ENCODE measurements at places on chromosomes 3 and 15.
A peak's percentile ranks its signal among the peaks of the same experiment; 100 is the strongest.

GRCh38 chr15:90660195-90660998 is 56.7 kb upstream of the BLM start:
- DNase-seq, result no peak

DNA sequence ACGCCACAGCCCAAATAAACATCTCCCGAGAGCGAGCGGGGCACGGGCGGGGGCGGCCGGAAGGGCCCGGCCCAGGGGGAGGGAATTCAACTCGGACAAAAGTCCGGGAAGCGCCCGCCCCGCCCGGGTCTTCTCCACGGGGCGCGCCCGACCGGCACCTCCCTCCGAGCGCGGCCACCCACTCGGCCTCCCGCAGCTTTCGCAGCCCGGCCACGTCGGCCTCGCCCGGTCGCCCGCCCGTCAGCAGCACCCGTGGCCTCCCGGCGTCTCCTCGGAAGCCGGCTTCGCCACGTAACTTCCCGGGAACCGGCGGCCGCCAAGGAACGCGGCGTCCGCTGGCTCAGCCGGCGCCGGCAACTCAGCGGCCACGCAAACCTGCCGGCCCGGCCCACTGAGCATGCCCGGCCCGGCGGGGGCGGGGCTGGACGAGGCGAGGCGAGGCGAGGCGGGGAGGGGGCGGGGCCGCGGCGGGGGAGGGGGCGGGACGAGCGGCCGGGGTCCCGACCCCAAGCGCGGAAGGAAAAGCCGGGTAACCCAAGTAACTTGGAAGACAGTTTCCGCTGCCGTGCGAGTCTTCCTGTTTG is at the start of gene TJP1:
TJP1 (minus strand) TSS at position 369 of the 584 bp plus-strand sequence. CDS start 440 bp downstream, outside the sequence.
- DNase-seq, result peak; percentile 42

- no peak for DNase-seq
Observed at GRCh38 chr3:24846286-24846860, 351.7 kb upstream of the THRB start.

GRCh38 chr15:41028853-41029252 is 75.6 kb downstream of the CHAC1 start:
- DNase-seq, result no peak

DNA sequence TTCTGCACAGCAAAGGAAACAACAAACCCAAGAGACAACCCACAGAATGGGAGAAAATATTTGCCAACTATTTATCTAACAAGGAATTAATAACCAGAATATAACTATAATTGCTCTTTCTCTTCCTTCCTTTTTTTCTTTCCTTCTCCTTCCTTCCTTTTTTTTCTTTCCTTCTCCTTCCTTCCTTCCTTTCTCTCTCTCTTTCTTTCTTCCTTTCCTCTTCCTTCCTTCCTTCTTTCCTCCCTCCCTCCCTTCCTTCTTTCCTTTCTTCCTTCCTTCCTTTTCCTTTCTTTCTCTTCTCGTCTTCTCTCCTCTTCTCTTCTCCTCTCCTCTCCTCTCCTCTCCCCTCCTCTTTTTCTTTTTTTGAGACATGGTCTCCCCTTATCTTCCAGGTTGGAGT is 345.4 kb upstream of the ARRDC4 start:
- no peak for DNase-seq

GRCh38 chr3:194376241-194376560 is 6.7 kb upstream of the LRRC15 start:
- DNase-seq, result no peak

DNA sequence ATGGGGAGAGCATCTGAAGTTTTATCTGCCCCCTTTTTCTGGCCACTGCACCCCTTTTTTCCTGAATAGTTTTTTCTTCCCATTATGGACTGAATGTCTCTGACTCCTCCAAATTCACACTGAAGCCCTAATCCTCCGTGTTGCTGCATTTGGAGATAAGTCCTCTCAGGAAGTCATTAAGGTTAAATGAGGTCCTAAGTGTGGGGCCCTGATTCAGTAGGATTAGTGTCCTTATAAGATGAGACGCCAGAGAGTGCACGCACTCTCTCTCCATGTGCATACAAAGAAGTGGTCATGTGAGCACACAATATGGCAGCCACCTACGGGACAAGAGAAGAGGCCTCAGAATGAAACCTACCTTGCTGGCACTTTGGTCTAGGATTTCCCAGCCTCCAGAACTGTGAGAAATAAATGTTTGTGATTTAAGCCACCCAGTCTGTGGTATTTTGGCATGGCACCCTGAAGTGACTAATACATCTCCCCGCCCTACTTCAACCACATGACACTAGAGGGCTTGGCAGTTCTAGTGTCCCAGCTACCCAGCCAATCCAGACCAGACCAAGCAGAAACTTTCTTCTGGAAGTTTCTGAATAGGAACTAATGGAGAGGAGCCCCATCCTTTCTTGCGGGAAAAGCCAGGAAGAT is 191.3 kb downstream of the PDE8A start:
- DNase-seq, result no peak

DNA sequence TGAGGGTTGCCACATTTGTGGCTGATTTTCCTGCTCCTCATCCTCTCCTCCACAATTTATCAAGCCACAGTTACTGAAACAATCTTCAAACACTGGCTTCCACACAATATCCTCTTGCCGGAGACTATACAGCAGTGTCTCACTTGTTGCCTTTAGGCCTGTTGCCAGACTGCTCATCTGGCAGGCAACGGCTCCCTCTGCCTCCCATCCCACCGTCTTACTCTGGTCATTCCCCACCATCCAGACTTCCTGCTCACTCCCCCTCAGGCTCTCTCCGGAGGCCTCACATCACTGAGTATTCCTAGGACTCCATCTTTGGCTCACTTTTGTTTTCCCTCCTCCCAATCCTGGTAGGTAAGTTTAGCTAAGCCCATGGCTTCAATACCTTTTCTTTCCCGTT is 301.9 kb downstream of the IL20RB start:
- DNase-seq, result no peak

DNA sequence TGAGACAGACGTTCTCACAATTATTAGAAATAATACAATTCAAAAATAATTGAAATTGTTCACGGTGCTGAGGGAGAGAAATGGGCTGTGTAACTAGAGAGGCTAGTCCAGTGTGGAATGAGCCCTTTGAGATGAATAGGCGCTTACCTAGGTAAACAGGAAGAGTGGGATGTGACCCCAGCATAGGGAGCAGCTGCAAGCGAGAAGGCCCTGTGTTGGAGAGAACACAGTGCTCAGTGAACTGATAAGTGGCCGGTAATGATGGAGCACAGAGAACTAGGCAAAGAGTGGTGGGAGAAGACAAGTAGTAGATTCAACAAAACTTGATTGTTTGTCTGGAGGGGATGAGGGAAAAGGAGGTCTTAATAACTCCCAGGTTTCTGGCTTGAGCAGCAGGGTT is 103.9 kb downstream of the HCN4 start:
- no peak for DNase-seq

- DNase-seq, result no peak
Observed at GRCh38 chr3:51680196-51680595, 9.1 kb downstream of the TEX264 start.

DNA sequence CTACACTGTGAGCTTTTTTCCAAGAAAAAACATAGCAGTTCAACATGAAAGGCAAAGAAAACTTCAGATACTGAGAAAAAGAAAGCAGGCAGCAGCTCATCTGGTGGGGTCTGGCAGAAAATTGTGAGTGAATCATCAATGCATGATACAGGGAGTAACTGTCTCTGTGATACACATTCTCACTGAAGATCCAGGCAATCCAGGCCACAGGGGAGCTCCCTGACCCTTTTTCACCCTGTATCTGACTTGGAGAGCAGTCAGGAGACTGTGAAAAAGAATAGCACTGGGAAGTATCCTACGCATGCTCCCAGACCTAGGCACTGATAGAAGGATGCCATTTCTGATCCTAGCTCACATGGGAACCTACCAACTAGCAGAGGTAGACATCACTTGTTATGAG is 269.8 kb downstream of the MBNL1 start:
- no peak for DNase-seq

GRCh38 chr15:85554852-85555521 is 174.6 kb downstream of the AKAP13 start:
- DNase-seq, result no peak

DNA sequence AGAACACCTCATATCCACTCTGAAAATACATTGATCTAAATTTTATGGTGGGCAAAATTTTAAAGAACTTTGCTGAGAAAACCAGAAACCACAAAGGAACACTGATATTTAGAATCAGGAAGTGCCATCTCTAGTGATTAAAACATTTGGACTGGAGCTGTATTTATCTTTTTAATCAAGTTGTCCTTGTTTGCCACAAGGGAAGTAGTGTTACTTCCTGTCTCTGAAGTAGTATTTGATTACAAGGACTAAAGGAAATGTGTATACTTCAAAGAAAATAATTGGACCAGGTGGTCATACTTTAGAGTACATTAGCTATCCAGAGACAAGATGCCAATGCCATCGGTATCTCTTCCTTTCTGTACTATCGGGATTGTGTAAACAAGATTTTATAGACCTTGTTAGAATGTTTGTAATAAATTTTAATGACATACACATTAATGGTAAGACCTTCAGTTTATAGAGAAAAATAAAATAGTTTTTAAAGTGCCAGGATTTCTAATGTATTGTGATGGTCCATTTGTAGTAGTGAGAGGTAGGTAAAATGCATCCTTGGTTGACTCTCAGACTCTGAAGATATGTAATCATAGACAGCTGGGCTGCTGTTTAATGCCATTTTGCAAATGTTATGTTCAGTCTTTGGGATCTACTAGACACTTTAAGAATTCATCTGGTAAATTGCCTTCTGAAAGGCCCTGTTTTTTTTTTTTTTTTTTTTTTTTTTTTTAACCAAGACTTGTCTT is 131.9 kb downstream of the B3GALNT1 start:
- no peak for DNase-seq

- DNase-seq, result no peak
Observed at GRCh38 chr3:133461291-133461690, 61.4 kb downstream of the BFSP2 start.

GRCh38 chr15:32029409-32029861 is 880 bp upstream of the CHRNA7 start:
- peak; percentile 70 for DNase-seq

GRCh38 chr15:29126821-29127461 is 142.7 kb downstream of the NSMCE3 start:
- DNase-seq, result no peak
